ENCODE measurements at places on chromosomes 7 and 10.

DNA sequence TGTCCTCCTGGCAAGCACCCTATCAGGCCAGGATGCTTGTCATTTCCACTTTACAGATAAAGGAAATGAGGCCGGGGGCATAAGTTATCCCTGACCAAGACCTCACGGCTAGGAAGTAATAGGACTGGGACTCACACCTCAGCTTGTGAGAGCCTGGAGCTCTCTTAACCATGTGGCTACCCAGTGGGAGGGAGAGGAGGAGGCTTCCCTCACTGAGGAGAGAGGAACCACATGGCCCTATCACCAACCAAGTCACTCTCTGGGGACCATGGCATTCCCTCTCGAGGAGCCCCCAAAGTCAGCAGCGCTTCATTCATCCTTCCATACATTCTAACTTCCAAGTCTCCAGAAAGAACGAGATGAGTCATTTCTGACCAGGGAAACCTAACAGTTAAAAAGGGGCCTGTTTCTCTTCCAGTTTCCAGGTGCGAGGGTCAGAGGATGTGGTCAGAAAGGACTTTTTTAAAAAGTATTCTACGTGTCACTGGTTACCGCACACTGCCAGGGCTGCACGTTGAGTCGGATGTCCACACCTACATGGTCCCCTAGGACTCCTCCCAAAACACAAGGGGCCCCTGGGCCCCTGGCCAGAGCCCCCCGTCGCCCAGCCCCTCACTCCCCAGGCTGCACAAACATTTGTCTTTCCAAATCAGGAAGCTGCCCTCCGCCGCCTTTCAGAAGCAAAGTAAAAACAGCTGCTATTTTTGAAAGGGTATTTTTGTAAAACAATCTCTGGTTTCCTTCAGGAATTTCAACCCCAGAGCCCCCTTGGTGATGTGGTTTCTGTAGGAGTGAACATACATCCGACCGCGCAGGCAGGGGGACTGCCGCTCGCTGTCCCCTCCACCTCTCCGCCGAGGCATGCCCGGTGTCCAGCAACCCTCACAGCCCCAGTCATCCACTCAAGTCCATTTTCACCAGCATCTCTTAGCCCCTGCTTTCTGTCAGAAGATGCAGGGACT is 128.2 kb upstream of the CHST15 start:
- DNase-seq, result peak; percentile 33

DNA sequence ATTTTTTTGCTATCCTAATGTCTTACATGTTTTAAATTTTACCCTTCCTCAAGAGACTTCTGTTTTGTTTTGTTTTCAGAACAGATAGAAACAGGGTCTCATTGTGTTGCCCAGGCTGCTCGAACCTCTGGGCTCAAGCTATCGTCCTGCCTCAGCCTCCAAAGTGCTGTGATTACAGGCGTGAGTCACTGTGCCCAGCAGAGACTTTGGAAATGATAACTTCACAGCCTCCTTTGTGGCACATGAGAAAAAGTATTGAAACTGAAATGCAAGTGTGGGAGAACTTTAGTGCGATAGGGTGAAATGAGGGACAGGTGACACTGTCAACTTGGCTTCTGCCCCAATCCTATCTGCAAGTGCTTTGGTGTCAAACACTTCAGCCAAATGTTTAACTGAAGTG is 21.6 kb downstream of the IRF5 start:
- DNase-seq, result no peak

DNA sequence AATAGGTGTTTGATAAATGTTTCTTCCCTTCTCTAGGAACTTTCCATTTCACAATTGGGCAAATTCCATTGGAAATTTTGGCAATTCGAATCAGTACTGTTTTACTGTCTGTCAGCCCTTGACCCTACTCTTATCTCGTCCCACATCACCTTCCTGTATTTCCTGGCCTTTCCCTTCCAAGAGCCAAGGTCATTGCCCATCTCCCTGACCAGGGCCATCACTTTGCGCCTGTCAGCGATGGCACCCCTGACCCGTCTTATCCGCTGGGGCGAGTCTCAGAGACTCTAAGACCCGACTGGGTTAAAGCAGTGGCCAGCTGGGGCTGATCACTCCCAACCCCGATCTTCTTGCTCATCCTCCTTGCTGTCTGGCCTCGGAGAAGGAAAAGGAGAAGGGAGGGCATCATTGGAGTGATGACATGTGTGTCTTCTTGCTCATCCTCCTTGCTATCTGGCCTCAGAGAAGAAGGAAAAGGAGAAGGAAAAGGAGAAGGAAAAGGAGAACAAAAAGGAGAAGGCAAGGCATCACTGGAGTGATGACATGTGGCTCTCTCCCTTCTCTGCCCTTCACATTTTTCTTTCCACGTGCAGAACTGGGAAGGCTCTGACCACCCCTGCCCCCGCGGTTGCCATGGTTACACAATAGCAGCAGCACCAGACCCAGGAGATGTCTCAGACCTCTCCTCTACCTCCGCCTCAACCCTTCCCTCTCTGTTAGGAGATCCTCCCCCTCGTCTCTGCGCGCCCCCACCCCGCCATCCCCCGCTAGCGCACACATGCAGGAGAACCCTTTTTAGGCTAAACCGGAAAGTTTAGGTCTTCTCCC is 2.0 kb downstream of the SEMA3D start:
- no peak for DNase-seq

- DNase-seq, result no peak
Observed at GRCh38 chr7:12508554-12508953, 62.0 kb upstream of the SCIN start.

- no peak for DNase-seq
Observed at GRCh38 chr10:26486304-26486703, 48.2 kb downstream of the APBB1IP start.

- DNase-seq, result no peak
Observed at GRCh38 chr7:1555813-1556543, at the start of gene TMEM184A. Gene TMEM184A (minus strand): TSS chr7:1556205. CDS start chr7:1555484, 721 bp downstream.

DNA sequence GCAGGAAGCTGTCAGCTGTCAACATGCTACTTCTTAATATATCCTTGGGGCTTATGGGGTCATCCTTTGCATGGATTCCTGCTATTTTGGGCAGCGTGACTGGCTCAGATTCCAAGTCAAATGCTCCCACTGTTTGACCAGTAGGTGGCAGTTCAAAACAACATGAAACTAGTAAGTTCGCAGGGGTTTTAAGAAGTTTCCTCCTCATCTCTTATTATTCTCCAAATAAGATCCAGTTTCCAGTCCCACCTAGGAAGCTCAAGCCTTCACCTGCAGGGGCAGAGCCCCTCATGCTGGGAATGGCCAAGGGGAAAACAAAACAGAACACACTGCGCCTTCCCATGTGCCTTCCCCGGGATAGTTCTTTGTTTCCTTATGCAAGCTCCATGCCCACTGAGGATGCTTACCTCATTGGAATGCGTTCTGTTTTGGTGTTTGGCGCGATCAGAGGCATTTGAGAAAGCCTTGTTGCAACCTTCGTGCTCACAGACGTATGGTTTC is 259.8 kb downstream of the GLI3 start:
- peak; percentile 42 for DNase-seq

GRCh38 chr10:113153493-113154102 is 203.6 kb downstream of the TCF7L2 start:
- no peak for DNase-seq

- DNase-seq, result no peak
Observed at GRCh38 chr7:140673774-140674155, 1.0 kb downstream of the ADCK2 start.

- no peak for DNase-seq
Observed at GRCh38 chr7:137804836-137805235, 41.9 kb downstream of the DGKI start.

DNA sequence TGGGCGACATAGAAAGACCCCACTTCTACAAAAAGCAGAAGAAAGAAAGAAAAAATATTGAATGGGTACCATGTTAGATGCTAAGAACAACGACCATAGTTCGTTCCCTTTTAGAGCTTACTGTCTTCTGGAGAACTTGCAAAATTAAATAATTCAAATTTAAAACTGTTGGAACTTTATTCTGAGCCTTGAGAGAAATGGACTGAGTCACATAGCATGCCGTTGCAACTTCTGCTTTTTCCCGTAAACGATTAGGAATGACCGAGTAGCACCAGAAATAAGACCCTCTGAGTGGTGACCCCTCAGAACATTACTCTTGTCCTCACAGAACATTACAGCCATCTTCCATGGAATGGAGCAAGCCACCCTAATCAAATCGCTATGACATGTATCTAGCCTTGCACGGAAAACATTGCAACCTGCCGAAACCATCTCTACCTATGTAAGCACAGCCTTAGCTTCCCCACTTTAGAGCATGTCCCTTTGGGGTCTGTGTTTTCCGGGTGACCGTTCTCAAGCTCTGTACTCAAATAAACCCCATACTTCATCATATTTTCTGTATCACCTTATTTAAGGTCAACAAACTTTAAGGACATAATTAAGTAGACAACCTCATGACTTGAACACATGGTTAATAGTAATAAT is 179.1 kb downstream of the PRKCQ start:
- no peak for DNase-seq

GRCh38 chr7:139654276-139655181 is 123.3 kb downstream of the HIPK2 start:
- DNase-seq, result no peak

DNA sequence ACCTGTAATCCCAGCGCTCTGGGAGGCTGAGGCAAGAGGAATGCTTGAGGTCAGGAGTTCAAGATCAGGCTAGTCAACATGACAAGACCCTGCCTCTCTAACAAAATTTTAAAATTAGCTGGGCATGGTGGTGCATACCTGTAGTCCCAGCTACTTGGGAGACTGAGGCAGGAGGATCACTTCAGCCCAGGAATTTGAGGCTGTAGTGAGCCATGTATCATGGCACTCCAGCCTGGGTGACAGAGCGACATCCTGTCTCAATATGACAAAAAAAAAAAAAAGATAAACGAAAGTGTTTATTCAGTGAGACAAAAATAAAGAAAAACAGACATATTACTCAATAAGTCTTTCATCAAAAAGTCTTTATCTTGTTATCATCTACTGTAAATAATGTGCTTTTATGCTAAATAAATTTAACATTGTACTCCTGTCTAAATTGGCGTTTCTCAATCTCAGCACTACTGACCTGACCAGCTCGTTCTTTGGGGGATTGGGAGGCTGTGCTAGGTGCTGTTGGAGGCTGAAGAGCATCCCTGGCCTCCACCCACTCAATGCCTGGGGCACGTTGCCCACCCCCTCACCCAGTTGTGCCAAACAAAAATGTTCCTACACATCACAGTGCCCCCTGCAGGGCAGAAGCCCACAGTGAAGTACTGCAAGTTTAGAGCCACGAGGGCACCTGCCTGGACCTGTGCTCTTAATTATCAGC is 57.7 kb downstream of the NCAPG2 start:
- DNase-seq, result no peak

- DNase-seq, result peak; percentile 31
Observed at GRCh38 chr7:116955801-116956476, 2.6 kb downstream of the ST7 start.

DNA sequence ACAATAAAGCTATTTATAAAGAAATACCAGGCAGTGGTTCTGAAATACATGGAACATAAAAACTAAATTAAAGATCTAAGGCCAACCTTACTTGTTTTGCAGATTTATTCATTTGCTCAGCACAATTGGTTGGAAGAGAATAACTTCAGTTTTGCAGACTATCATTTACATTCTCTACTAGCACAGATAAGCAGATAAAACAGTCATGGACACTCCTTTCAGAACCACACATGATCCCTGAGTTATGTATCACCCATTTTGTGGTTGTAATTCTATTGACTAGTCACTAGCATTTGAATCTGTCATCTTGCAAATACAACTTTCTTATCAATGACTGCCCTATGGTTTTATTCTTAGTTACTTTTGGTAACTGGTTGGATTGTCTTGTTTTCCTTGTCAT is 45.1 kb downstream of the PRKAR2B start:
- DNase-seq, result no peak

GRCh38 chr7:81062755-81063154 is 143.9 kb upstream of the SEMA3C start:
- no peak for DNase-seq

All from astrocyte of the cerebellum (primary cell).